H7 (cell line): ENCODE measurements at places on chromosomes 6 and 20.
A peak's percentile ranks its signal among the peaks of the same experiment; 100 is the strongest.

DNA sequence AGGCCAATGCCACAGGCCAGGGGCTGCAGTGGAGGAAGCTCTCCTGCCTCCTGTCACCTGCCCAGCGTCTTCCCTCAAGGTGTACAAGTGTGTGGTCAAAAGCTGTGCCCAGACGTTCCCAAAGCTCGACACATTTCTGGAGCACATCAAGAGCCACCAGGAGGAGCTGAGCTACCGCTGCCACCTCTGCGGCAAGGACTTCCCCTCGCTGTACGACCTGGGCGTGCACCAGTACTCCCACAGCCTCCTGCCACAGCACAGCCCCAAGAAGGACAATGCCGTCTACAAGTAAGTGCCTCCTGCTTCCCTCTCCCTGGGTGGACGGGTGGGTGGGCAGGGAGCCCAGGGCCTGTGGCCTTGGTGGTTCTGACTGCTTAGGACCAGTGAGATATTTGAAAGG, 38.2 kb downstream of the ZNF341 start:
- DNase-seq, result no peak

DNA sequence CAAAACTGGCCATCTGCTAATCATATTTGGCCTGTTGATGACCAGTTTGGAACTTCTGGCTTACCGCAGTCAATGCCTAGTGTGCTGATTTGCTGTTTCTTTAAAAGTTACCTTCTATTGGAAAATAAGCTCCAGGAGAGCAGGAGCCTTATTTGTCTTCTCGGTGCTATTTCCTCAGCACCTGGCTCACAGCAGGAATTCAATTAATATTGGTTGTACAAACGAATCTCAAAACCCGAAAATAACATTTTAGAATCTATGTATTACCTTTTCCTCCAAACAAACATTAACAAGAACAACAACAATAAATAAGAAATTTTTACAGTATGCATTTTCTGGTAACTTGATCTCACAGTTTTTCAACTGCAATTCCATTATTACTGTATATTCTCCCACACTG, 1080.7 kb upstream of the MAP3K7 start:
- DNase-seq, result no peak

GRCh38 chr20:60000271-60001042, 42.2 kb downstream of the CDH26 start:
- no peak for DNase-seq

DNA sequence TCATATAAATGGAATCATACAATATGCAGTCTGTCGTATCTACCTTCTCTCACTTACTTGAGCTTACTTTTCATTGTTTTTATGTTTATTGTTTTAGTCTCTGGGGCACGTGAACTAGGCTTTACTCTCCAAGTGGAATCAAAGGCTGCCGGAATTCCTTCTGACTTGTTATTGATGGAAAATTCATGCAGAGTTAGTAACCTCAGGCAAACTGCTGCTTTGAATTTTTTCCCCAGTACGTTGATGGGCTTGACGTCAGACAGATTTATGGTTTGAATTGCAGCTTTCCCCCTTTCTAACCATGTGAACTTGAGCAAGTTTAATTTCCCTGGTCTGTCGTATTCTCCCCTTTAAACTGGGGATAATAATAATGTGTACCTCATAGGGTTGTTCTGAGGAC, 68.6 kb downstream of the ZDHHC14 start:
- DNase-seq, result no peak

DNA sequence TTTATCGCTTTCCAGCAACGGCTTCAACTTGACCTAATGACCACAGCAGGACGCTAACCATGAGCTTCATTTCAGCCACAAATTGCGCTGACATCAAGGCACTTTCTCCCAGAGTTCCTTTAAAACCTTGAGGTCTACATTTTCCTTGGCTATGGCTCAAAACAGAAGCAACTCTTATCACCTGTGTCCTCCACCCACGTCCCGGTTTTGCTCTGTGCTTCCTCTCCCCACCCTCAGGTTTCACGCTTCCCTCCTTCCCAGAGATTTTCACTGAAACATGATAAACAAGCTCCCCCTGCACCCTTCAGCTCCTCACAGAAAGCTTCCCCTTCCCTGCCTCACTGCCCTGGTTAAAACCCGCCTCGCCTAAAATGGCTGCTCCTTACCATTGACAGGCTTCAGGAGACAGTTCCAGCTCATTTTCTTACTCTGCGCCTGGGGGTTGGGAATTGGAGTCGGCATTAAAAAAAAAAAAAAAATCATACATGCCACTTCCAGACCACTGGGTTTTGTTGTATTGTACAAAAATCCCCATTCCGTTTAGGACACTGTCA, 229.5 kb downstream of the UBE3D start:
- peak; percentile 5 for DNase-seq

- no peak for DNase-seq
Observed at GRCh38 chr20:51958099-51959065, 156.1 kb upstream of the SALL4 start.

- DNase-seq, result no peak
Observed at GRCh38 chr6:157182503-157183264, 140.6 kb downstream of the TMEM242 start.

- no peak for DNase-seq
Observed at GRCh38 chr20:16553101-16553500, 20.1 kb downstream of the KIF16B start.

- DNase-seq, result no peak
Observed at GRCh38 chr6:122722746-122723145, 56.8 kb upstream of the FABP7 start.

- DNase-seq, result no peak
Observed at GRCh38 chr20:56060486-56060885, 55.2 kb upstream of the CBLN4 start.

DNA sequence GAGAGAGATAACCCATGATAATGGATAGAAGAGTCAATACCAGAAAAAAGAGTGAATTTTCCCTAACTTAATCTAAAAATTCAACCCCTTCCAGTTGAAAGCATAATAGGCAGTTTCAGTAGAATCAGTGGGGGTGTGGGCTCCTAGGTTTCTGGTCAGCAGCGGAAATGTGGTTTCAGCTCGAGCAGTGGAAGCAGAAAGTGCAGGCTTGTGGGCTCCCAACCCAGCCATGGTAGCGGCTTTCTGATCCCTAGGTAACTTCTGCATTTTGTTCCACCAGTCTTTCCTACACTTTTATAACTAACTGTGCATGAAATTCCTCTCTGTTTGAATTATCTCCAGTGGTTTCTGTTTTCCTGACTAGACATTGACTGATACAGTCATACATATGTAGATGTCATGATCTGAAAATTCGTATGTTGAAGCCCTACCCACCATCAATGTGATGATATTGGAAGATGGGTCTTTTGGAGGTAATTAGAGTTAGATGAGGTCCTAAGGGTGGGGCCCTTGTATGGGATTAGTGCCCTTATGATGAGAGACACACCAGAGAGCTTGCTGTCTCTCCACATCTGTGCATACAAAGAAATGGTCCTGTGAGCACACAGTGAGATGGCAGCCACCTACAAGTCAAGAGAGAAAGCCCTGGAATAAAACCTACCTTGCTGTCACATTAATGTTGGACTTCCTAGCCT, 6.5 kb upstream of the DDO start:
- DNase-seq, result no peak

DNA sequence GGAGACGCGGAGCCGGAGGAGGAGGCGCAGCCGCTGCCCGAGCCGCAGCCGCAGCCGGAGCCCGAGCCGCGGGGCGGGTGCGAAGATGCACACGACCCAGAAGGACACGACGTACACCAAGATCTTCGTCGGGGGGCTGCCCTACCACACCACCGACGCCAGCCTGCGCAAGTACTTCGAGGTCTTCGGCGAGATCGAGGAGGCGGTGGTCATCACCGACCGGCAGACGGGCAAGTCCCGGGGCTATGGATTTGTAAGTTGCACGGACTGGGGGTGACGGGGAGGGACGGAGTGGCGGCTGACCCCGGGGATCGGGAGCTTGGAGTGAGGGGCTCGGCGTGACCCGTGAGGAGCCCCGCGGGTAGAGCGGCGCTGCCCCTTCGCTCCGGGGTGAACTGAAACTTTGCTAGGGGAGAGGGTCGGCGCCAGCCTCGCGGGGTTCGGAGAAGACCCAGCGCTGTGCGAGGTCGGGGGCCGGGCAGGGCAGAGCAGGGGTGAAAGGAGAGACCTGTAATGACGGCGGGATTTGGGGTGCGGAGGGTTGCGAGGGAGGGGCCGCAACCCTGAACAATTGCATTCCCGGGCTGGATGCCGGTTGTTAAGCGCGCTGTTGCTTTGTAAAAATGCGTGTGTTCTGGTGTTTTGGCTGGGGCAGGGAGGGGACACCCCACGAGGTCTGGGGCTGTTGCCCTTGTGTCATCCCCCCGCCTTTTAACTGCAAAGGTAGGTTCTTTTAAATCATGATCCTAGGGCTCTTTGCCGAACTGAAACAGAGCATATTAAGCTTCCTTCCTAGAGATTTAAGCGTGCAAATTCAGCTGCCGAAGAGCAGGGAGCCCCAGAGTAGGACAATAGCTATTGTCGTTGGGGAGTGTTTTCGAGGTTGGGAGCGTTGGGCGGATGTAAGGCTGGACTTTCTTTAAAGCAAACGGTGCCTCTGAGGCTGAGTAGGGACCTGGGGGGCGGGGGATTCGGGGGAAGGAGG, 628 bp downstream of the RBM24 start:
- DNase-seq, result peak; percentile 66

DNA sequence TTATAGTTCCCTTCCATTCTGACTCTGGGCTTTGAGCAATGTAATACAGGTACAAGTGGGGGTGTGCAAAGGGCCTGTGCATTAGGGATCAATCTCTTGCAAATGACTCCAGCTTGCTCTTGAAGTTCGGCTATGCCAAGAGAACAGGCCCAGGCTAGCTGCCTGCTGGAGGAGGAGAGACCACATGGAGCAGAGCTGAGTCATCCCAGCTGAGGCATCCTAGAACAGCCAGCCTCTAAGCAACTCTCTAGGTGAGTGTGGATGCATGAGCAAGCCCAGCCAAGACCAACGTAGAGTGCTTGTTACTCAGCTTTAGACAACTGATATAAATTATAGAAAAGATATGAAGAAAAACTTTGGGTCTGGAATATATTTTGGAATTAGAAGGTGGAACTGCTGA, 47.6 kb upstream of the RBM24 start:
- DNase-seq, result no peak

DNA sequence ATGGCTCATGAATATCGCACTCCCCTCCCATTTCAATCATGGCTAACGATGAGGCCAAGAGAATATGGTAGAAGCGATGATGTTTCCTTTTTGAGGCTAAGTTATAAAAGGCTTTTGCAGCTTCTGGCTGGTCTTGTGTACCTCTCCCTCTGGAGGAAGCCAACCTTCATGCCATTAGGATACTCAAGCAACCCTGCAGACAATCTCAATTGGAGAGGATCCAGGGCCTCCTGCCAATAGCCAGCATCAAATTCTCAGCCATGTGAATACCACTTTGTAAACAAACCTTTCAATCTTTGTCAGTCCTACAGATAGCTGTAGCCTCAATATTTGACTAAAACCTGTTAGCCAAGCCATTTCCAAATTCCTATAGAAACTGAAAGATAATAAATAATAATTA, 738.4 kb downstream of the KIF16B start:
- no peak for DNase-seq

DNA sequence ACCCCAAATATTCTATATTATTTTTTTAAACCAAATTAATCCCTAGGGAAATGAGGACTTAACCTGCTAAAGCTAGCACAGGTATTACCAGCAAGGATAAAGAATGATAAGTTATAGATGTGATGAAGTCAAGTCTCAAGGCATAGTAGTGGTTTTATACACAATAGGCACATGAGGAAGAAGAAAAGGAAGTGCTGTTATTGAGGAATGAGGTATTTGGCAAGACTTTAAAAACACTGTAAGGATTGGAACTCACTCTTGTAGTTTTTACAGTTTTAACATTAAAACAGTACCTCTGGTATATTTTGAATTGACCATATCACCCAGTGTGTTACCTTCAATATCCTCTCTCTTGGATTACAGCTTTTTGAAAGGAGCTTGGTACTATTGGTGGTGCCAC, 54.6 kb downstream of the PHF3 start:
- no peak for DNase-seq

GRCh38 chr6:47440719-47441118, 36.9 kb upstream of the CD2AP start:
- DNase-seq, result no peak

GRCh38 chr6:34246563-34247391, 2.0 kb downstream of the SMIM29 start:
- DNase-seq, result peak; percentile 81

GRCh38 chr6:85460154-85460920, 10.5 kb downstream of the NT5E start:
- DNase-seq, result no peak

DNA sequence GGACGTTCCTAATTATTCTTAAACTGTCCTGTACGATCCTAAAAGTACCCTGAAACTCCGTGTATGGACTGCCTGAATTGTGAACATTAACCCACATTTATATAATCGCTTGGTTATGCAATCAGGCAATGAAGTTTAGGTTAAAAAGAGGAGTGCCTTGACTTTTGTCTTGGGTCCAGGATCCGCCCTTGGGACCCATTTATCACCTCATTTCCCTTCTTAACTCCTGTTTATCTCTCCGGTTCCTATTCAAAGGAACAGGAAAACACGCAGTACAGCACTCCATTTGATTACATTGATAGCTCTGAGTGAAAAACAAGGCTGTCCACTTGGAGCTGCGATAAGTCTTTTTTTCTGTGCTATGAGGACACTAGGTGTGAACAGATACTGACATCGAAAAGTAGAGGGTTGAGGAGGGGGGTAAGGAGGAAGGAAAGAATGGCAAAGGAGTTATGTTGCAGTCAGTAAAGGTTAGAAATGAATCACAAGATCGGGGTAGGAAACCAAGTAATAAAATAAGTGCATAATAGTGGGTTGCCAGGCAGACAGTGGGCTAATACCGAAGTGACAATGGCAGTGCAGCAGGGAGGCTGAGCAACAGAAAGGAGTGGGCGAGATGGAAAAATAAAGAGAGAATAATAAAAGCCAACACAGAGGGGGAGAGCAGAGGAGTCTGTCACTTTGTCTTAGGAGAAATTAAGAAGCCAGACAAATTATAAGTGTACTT, 15.9 kb upstream of the PCK1 start:
- no peak for DNase-seq

GRCh38 chr6:147486683-147487082, 21.8 kb upstream of the SAMD5 start:
- DNase-seq, result no peak

GRCh38 chr6:26252077-26252472, 112.9 kb upstream of the BTN3A2 start:
- no peak for DNase-seq

- DNase-seq, result no peak
Observed at GRCh38 chr6:21750575-21750974, 157.0 kb downstream of the SOX4 start.

GRCh38 chr20:1933465-1933870, 38.3 kb downstream of the SIRPA start:
- DNase-seq, result no peak
